ENCODE measurements at places on chromosomes 12 and 14. TPM values are rescaled to one million over a fixed set of nuclear protein-coding genes. Genes with fewer than 3 reads are reported as not detected.

Gene NUP37
- 20.6 TPM for total RNA-seq

Gene PTHLH
- 3.7 TPM for total RNA-seq

Gene SOX5
- 2.9 TPM for total RNA-seq

Gene FLRT2
- 4.7 TPM for total RNA-seq

Gene PLEKHG3
- 16.5 TPM for total RNA-seq

Gene ZNF384
- 26.5 TPM for total RNA-seq

Gene KCNK10
- total RNA-seq = not detected

Gene TMTC1
- 38.4 TPM for total RNA-seq

Gene IRF2BPL
- 35.5 TPM for total RNA-seq

Gene RTL1
- not detected for total RNA-seq

Measured in left ventricle myocardium inferior (tissue), 1 donor.